Stimulated activated CD8-positive, alpha-beta memory T cell treated with anti-CD3 and anti-CD28 coated beads, Interleukin-7, amount 100 ng/mL, for 48 hours (primary cell): ENCODE measurements at places on chromosomes 2 and 18.

- no peak for DNase-seq
Observed at GRCh38 chr18:3015204-3015592, 2.3 kb upstream of the LPIN2 start.

DNA sequence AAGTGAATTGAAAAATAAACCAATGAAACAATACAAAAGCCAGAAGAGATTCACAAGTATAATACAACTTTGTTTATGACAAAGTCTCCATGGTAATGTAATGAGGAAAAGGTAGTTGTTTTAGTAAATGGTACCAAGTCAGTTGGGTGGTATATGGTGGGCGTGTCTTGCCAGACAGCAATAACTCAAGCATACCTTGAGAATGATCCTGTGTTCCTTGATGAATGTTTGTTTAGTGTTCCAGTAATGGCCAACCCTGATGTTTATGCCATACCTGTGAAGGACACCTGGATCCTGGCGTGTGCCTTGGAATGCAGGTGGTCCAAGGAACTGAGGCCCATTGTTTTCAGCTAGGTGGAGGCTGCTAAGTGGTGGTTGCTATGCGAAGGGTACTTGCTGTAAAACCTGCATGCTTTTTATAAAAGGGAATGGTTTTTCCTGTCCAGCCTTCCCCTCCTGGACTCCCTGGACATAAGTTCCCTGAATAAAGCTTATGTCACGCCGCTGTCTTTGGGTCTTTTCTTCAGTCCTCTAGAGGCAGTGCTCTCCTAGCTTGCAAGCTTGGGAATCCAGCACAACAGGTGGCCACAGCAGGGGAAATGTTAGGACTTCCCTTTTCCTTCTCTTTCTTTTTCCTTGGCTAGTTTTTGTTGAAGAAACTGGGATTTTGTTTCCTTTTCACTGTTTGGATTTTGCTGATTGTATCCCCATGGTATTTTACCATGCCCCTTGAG lies 54.7 kb downstream of the MTA3 start:
- DNase-seq: no peak

DNA sequence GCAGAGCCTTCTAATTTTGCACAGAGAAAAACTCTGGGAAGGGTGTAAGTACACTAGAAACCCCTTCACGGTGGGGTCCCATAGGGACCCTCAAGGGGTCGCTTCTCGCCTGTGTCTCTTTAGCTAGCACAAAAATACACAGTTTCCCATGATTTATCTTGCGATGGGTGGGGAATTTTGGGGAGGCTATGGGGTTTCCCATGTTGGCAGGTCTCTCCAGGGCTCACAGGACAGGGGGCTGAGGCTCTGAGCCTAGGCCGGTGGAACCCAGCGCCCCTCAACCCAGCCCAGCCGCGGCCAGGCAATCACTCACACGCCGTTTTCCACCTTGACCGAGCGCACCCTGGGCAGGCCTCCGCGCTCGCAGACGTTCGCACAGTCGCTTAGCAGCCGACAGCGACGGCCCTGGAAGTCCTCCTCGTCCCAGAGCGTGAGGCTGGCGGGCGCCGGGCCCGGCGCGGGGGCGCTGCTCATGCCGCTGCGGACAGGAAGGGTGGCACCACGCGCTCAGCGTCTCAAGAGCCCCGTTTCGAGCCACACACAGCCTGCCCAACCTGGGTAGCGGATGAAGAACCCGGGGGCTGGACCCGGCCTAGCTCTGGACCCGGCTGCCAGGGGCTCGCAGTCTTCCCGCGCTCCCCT lies 398 bp downstream of the CRYBA2 start:
- no peak for DNase-seq

DNA sequence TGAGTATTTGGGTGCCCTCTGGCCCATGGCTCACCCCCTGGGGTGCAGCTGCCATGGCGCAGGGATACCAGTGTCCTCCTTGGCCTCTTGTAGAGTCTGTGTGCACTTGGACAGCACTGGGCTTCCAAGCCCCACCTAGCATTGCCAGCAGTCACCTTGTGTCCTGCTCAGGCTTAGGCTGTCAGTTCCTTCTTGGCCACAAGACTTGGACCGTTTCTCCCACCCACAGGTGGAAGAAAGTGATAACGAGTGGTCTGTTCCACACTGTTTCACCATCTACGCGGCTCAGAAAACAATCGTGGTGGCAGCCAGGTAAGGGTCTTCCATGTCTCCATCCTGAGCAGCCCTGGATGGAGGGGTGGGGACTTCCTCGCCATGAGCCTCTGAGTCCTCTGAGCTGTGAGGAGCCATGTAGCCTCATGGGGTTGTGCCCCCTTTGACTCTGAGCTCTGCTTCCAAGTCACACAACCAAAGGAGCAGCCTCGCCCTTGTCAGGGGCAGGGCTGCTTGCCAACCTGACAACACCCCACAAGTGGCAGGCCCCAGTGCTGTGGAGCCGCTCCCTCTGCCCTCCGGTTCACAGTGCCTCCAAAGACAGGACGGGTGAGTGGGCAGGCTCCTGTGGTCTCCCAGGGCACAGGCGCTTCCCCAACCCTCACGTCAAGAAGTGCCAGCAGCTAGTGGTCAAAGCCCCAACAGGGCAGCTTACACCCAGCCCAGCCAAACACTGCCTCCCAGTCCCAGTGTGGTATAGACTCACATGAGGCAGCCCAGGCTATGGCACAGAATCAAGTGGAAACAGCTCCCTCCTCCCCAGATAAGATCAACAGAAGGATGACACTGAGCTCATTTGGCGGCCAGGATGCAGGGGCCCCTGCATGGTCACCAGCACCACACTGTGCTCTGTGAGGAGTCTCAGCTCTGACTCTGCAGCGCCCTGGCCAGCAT lies 18.4 kb downstream of the STK25 start:
- DNase-seq: no peak

DNA sequence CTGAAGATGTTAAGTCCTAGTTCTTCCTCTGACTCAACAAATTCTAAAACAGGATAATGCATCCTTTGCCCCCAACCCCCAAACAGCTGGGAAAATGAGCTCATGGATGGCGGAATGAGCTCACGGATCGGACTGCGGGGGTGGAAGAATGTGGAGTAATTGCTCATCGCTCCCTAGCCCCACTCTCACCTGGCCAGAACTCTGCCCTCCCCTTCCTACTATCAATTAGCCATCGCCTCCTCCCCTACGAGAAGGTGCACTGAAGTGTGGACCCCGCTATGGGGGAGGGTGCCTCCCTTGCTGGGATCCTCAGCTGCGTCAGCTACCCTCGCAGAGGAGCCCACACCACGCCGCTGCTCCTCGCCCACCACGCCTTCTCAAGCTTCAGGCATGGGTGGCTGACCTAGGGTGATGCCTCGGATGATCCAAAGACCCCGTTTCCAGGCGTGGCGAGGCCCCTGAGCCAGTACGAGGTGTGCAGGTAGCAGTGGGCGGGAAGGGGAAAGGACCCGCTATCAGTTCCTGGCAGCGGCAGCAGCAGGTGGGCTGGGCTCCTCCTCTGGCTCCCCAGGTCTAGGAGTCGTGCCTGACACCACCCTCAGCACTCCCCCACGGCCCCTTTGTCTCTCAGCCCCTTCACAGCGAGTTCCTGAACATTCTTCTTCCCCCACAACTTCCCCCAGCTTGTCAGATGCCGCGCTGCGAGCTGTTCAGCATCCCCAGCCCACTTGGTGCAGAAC lies 82.1 kb upstream of the POMC start:
- no peak for DNase-seq

GRCh38 chr2:96325884-96326255 lies 753 bp downstream of the ITPRIPL1 start:
- no peak for DNase-seq

DNA sequence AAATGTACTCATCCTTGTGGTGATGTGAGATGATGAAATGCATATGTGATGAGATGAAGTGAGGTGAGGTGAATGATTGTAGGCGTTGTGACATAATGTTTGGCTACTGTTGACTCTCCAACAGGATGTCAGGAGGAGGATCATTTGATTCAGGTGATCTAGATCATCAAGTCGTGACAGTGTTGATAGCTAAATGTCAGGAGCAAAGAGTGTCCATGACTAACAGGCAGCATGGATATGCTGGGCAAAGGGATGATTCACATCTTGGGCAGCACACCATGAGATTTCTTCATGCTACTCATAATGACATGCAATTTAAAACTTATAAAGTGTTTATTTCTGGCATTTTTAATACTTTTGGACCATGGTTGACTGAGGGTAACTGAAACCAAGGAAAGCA lies 40.2 kb upstream of the UBXN4 start:
- no peak for DNase-seq

GRCh38 chr2:12340164-12340563 lies 376.6 kb upstream of the TRIB2 start:
- DNase-seq: no peak

DNA sequence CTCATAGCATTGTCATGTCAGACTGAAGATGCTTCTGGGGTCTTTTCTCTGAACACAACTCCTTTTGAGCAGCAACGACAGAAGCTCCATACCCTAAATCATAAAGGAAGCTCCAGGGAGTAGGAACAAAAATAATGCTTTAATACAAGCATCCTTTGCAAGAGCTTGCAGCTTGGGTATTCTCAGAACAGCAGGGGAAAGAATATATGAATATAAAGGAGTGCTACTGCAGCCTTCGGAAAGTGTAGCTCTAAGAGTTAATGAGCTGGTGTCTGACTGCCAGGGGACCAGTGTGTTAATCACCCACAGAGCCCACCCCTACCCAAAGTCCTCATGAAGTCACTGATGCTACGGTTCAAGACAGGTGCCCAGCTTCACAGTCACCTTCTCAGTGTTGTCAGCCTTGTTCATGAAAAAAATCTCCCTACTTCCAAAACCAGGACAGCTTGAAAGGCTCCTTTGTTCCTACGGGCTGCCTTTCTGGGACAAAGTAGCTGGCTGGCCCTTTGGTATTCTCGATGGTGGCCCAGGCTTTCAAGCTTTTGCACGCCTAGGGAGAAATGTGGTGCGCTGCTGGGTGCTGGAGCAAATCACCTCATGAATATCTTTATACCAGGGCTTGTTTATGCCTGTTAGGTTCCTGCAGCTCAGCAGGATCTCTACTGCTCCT lies 259.7 kb downstream of the CMPK2 start:
- DNase-seq: no peak

DNA sequence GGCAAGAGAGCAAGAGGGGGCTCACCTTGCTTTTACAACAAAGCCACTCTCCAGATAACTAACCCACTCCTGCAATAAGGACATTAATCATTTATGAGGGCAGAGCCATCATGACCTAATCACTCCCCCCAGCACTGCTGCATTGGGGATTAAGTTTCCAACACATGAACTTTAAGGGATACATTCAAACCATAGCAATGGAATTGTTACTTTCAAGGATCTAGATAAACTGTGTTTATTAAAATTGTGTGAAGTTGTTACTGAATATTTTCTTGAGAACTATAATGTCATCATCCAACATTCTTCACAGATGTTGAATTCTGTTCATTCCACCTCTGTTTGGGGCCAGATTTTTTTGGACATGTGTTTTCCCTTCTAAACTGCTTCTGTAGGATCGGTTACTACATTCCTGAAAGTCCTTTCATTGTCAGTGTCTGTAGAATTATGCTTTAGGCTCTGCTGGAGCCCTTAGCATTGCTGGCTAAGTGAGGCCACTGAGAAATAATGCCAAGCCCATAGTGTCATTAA lies 50.4 kb downstream of the SPATS2L start:
- DNase-seq: no peak

DNA sequence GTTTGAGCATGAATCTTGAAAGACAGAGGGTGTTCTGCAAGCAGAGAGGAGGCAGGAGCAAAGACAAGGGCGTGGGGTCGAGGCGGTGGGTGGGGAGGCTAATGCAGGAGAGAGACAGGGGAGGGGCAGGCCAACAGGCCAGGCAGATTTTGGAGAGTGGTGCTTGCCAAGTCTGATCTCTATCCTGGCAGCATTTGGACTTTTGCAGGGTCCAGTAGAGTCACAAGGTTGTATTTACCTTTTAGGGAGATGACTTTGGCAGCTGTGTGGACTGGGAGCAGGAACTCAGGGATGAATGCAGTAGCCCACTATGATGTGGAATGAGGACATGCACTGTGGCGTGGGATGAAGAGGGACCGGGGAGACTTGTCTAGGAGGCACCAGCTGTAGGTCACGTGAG lies 15.7 kb upstream of the CEP192 start:
- DNase-seq: no peak
